ENCODE measurements at places on chromosomes 16 and 17. TPM values are rescaled to one million over a fixed set of nuclear protein-coding genes. Genes with fewer than 3 reads are reported as not detected.
A peak's percentile ranks its signal among the peaks of the same experiment; 100 is the strongest.

Gene MYH2
- total RNA-seq: 27.7 TPM

Gene RNF157
- total RNA-seq: 11.7 TPM

- DNase-seq: peak; percentile 44
- peaks cover 8% of the 10 kb centered on the region for H3K4me1 ChIP-seq
- peak within 1 kb of the TSS; percentile 95 for H3K4me3 ChIP-seq
These were observed at the start of gene ZNF319 for GRCh38 chr16:57999971-58000705. TSS of gene ZNF319 (minus strand) at chr16:58000672. CDS start at chr16:57998265, 2,407 bp downstream.

GRCh38 chr17:50170662-50171370 lies 5.0 kb downstream of the SGCA start:
- no peaks in the 10 kb centered on the region for H3K36me3 ChIP-seq
- no peaks in the 10 kb centered on the region for H3K4me1 ChIP-seq
- no peaks in the 10 kb centered on the region for H3K27me3 ChIP-seq
- no peak for DNase-seq

DNA sequence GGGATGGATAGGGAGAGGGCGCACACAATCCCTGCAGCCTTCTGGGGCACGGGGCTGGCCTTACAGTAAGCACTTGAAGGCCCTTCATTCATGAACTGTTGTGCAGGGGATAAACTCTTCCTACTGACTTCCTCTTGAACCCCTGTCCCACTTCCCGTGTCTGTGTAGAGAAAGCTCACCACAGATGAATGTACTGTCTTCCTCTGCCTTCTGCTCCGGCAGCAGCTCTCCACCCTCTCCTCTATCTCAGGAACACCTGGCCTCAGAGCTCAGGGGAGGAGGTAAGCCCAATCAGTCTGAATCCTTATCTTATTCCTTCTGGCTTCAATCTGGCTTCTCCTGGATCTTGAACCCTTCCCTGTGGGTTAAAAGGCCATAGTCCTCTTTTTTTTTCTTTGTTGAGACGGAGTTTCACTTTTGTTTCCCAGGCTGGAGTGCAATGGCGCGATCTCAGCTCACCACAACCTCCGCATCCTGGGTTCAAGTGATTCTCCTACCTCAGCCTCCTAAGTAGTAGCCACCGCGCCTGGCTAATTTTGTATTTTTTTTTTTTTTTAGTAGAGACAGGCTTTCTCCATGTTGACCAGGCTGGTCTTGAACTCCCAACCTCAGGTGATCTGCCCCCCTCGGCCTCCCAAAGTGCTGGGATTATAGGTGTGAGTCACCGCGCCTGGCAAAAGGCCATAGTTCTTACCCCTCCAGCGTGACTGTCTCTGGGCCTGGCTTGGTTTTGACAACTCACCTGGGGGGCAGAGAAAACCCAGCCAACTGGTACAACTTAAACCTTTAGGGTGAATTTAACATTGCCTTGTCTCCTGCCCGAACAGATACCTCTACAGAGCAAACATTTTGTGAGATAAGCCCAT lies 7.2 kb upstream of the SLC52A1 start:
- no peak for DNase-seq
- H3K27me3 ChIP-seq: no peaks in the 10 kb centered on the region
- no peaks in the 10 kb centered on the region for H3K36me3 ChIP-seq
- no peak overlapping the region for H3K4me3 ChIP-seq

- H3K27ac ChIP-seq: 0 out of 2 replicates have a peak overlapping the region, but pooled peaks have one; percentile 83
- peaks cover 34% of the 10 kb centered on the region for H3K4me1 ChIP-seq
- no peaks in the 10 kb centered on the region for H3K36me3 ChIP-seq
- peak; percentile 64 for DNase-seq
These were observed 138.7 kb downstream of the ENGASE start for GRCh38 chr17:79213305-79213704.

- no peak for DNase-seq
- no peak overlapping the region for H3K27ac ChIP-seq
- H3K4me3 ChIP-seq: no peak overlapping the region
- no peaks in the 10 kb centered on the region for H3K36me3 ChIP-seq
- H3K27me3 ChIP-seq: no peaks in the 10 kb centered on the region
- H3K4me1 ChIP-seq: peaks cover 32% of the 10 kb centered on the region
These were observed 64.5 kb downstream of the TEX2 start for GRCh38 chr17:64198331-64199090.

DNA sequence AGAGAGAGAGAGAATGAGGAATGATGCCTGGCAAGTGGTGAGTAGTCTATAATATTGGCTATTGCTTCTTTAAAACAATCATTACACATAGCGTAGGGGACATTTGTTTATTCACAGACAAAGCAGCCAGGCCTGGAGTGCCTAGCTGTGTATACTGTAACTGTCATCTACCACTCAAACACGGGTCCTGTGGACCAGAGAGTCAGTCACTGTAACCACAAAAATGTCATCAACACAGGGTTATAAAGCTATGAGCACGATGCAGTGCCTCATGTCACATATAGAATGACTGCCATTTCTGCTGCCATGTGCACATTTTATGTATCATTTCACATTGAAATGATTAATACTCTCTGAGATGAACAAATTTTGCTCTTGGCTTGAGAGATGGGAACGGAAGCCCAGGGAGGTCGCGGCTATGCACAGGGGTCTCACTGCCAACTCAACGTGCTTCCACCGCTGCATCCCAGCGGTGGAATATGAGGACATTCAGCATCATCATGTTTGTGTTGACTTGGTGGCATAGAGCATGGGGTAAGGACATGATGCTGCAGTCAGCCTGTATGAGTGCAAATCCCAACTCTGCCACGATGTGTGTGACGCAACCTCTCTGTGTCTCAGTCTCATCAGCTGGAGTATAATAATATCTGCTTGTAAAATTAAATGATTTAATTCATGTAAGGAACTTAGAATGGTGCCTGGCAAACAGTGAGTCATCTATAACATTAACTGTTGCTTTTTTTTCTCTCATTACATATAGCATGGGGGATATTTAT lies 3.3 kb downstream of the MT1H start:
- H3K27me3 ChIP-seq: peaks cover 59% of the 10 kb centered on the region
- peaks cover 58% of the 10 kb centered on the region for H3K4me1 ChIP-seq
- H3K27ac ChIP-seq: no peak overlapping the region
- no peaks in the 10 kb centered on the region for H3K36me3 ChIP-seq
- no peak overlapping the region for H3K4me3 ChIP-seq
- peak; percentile 16 for DNase-seq

Measured in GM23338 (cell line).